Uterine smooth muscle cell (primary cell): ENCODE measurements at places on chromosomes 16 and 17. TPM values are rescaled to one million over a fixed set of nuclear protein-coding genes. Genes with fewer than 3 reads are reported as not detected.

DCTPP1 gene
- 12.9 and 25.0 TPM in 2 replicates for total RNA-seq

TNS4 gene
- not detected in 2 replicates for total RNA-seq

NEUROD2 gene
- total RNA-seq = not detected in 2 replicates

ATP1B2 gene
- not detected in 2 replicates for total RNA-seq

ST6GALNAC1 gene
- not detected in 2 replicates for total RNA-seq

ASGR2 gene
- not detected in 2 replicates for total RNA-seq
